ENCODE measurements at places on chromosomes 1 and 21. TPM values are rescaled to one million over a fixed set of nuclear protein-coding genes. Genes with fewer than 3 reads are reported as not detected.

Gene DOCK7
- total RNA-seq = 8.2 TPM

Gene GIPC2
- 0.19 TPM for total RNA-seq

Gene CELA3B
- total RNA-seq = 7.3 TPM

Gene TNFAIP8L2
- total RNA-seq = 41.2 TPM

Gene S100A9
- total RNA-seq = 0.98 TPM

Gene RNU1-4
- 4,743 TPM for total RNA-seq

Gene OVAAL
- not detected for total RNA-seq

Gene A3GALT2
- total RNA-seq = not detected

Gene ATP6V0B
- total RNA-seq = 70.4 TPM

Gene CAPN8
- total RNA-seq = 0.56 TPM

Gene TNFRSF25
- 446 TPM for total RNA-seq

Gene RHBDL2
- not detected for total RNA-seq

Gene BEND5
- total RNA-seq = 4.1 TPM

Gene FLG2
- total RNA-seq = not detected

Gene RGS8
- not detected for total RNA-seq

Gene GOLT1A
- 0.42 TPM for total RNA-seq

Gene MFAP2
- total RNA-seq = not detected

Gene CGN
- total RNA-seq = 1.3 TPM

Gene MYOC
- total RNA-seq = not detected

Gene AGT
- total RNA-seq = not detected

Gene TLR5
- 3.6 TPM for total RNA-seq

Gene PDE9A
- total RNA-seq = 17.8 TPM

Gene ACOT11
- total RNA-seq = 0.60 TPM

Gene ARHGAP30
- 193 TPM for total RNA-seq

Gene GPATCH2
- total RNA-seq = 11.1 TPM

Gene S100A12
- not detected for total RNA-seq

Gene CFAP74
- not detected for total RNA-seq

Gene CYYR1
- 0.29 TPM for total RNA-seq

Gene CHI3L1
- 0.30 TPM for total RNA-seq

Gene SEMA6C
- 5.2 TPM for total RNA-seq

Gene PRPF38B
- 110 TPM for total RNA-seq

Gene GPR157
- total RNA-seq = 7.1 TPM

Gene GPR3
- 0.21 TPM for total RNA-seq

Gene SPATA17
- total RNA-seq = not detected

Gene BACE2
- 0.57 TPM for total RNA-seq

Gene KISS1
- not detected for total RNA-seq

Gene ALX3
- not detected for total RNA-seq

Gene KRTAP7-1
- not detected for total RNA-seq

Gene ANKRD34A
- 1.9 TPM for total RNA-seq

Gene DCST1
- 0.58 TPM for total RNA-seq

Gene CDK18
- 4.6 TPM for total RNA-seq

Gene KCNE2
- total RNA-seq = not detected
